ENCODE measurements at places on chromosomes 2 and 18.

- DNase-seq, result no peak
Measured at GRCh38 chr18:64165906-64166305, 17.0 kb upstream of the LINC00305 start.

GRCh38 chr18:35497027-35497369 is 762 bp downstream of the INO80C start:
- no peak for DNase-seq

- DNase-seq, result no peak
Measured at GRCh38 chr2:71067567-71068217, 756 bp upstream of the NAGK start.

DNA sequence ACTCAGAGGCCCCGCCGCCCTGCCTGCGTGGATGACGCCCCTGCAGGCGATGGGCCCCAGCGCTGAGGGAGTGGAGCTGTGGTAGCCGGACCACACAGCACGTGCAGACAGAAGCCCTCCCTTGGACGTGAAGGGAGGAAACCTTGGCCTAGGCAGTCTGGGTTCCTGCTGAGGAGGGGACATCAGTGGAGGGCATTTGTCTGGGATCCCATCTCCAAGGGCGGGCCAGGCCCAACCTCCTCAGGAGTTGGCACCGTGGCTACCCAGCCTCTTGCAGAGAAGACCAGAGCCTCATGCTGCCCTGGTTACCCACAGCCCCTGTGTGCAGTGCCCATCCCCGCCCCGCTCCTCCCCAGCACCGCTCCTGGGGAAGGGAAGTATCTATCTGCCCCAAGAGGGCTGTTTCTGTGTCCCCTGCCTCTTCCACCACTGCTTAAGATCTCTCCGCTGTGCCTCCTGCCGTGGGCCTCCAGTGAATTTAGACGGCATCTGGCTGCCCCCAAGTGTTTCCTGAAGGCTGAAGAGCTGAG is 241.8 kb downstream of the KLHL29 start:
- DNase-seq, result no peak

- DNase-seq, result no peak
Measured at GRCh38 chr2:43185146-43185545, 41.3 kb downstream of the ZFP36L2 start.

- no peak for DNase-seq
Measured at GRCh38 chr2:238231251-238231793, 8.5 kb downstream of the HES6 start.

DNA sequence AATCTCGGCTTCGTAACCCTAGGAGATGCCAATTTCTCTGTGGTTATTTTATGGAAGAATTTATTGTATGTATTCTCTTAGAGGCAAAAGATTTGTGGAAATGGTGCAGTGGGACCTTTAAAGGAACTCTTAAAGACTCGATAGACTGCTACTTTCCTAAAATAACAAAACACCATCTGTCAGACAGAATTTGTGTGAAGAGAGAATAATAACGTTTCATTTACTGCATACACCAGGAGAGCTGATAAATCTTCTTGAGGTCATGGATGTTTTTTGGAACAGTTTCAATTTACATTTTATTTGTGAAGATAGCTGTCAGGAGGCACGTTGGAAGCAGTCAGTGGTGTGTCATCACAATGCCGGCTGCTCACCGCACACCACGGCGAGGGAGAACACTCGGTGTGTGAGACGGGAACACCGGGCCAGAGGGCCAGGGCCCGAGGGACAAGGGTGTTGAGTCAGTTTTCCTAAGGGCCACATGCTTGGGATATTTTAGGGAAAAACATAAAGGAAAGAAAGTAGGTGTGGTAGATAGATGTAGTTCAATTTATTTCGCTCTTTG is 1681.0 kb upstream of the DDX18 start:
- DNase-seq, result no peak

- no peak for DNase-seq
Measured at GRCh38 chr2:199414465-199414864, 43.3 kb downstream of the SATB2 start.

- no peak for DNase-seq
Measured at GRCh38 chr18:79986726-79987125, 1.6 kb downstream of the TXNL4A start.

GRCh38 chr2:68632021-68632420 is 11.4 kb upstream of the PROKR1 start:
- no peak for DNase-seq

GRCh38 chr2:152049541-152049940 is 49.3 kb downstream of the CACNB4 start:
- no peak for DNase-seq

DNA sequence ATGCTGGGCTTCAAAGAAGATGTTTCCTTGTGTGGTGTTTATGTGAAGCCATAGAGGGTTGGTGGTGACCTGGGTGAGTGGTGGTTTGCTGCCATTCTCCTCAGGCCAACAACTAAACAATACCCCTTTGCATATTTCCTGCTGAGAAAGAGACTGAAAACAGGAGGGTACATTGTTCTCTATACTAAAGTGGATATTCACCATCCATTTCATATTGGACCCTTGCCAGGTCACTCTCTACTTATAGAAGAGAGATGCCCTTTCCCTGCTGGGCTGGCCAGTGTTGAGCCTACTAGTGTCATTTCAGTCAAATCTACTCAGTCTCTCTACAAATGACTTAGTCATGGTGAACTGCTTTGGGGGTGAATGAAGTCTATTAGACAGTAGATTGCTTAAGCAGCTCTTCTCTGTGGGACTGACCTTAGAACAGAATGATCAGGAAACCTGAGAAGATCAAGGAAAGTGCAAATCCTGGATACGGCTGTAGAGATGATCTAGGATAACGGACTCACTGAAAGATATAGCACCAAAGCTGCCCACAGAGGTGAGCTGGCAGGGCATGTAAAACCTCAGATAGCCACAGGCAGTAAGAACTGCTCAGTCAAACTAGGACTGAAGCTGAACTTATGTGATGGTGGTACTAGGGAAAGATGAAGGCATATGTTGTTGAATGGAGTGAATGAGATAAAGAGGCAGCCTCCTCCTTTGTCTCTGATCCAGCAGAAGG is 154.9 kb downstream of the MYO3B start:
- no peak for DNase-seq

DNA sequence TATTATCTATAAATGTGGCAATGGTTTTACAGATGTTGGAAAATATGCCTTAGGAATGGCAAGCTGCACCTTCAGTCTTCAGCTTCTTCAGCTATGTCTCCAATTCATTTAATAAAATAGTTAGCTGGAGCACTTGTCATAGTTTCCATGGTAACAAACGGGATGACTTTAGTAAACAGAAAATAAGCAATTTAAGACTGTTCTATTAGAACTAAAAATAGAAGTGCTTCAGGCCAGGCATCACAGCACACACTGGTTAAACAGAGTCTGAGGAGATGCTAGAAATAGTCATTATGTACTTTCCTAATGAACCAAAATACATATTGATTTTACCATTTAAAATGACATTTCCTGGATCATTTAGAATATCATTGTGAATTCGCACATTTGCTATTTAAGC is 195.0 kb downstream of the GCA start:
- DNase-seq, result no peak

- no peak for DNase-seq
Measured at GRCh38 chr2:240460253-240460711, 24.8 kb downstream of the GPC1 start.

GRCh38 chr2:12773586-12774394 is 57.1 kb downstream of the TRIB2 start:
- DNase-seq, result no peak

DNA sequence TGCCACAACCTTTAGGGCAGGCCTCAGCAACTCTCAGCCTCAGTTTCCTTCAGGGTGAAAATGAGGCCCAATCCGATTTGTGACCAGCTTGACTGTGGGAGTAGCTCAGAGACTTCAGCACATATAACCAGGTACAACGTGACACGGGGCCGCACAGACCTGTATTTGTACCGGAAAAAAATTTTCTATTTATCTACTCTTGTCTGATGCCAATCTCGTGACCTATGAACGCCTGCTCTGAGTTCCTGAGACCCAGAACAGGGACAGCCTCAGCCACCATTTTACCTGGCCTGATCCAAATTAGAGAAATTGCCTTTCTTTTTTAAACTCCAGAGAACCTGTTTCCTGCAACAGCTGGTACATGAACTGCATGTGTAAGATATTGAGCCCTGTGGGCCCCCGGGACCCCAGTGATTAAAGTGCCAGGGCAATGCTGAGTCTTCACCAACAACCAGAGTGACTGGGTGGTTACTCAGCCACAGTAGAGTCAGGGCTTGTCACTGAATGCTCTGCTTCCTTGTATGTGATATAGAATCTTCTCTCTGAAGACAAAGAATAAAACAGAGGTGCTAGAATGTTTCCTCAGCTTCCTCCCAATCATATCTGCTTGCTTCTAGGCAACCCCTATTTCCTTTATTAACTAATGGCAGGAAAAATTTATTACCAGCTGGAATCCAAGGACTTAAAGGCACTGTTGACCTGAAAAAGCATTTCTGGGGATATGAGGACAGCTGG is 47.8 kb upstream of the FZD7 start:
- DNase-seq, result no peak

DNA sequence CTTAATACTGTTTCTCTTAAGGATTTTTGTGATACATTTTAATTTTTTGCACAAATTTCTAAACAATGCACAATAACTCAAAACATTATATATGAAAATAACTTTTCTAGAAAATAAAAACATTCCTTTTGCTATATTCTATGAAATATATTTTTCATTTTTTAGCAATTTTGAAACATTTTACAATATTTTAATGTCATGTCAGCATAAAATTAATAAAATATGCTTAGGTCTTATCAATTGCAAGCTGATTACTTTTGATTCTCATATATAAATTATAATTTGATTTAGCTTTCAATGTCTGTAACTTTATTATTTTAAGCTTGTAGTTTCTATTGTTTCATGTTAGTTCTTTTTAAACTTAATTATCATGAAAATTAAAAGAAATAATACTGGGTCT is 898.7 kb downstream of the TMEM182 start:
- no peak for DNase-seq

DNA sequence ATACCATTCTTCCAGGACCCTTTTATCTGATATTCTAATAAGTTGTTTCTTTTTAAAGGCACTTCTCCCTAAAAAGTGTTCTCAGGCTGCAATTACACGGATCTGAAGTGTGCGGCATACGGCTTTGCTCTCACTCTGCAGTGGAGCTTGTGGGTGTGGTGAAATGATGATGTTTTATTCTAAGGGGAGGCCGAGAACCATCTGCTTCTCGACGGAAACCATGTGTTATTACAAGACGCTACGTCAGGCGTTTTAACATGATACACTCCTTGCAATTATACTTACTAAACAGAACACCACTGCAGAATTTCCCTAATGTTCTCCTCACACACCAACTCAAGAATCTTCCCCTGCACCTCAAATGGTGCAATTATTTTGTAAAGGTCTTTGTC is 34.9 kb upstream of the CTDP1 start:
- no peak for DNase-seq

DNA sequence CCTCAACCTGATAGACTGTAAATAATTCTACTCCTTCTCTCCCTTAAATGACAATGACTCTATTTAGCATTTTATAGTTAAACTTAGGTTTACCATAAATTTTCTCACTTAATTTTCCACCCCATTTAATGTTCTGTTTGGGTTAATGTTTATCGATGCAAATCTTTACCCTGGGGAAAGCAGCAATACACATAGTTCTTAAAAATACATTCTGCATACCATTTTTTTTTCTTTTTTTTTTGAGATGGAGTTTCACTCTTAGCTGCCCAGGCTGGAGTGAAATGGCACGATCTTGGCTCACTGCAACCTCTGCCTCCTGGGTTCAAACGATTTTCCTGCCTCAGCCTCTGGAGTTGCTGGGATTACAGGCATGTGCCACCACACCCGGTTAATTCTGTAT is 14.0 kb downstream of the STAM2 start:
- DNase-seq, result no peak

GRCh38 chr2:22855081-22855480 is 529.9 kb upstream of the KLHL29 start:
- no peak for DNase-seq

GRCh38 chr2:138228101-138228500 is 263.8 kb downstream of the HNMT start:
- no peak for DNase-seq

GRCh38 chr2:212814941-212815340 is 276.3 kb upstream of the ERBB4 start:
- no peak for DNase-seq

- DNase-seq, result no peak
Measured at GRCh38 chr2:17620280-17620679, 79.8 kb downstream of the VSNL1 start.

DNA sequence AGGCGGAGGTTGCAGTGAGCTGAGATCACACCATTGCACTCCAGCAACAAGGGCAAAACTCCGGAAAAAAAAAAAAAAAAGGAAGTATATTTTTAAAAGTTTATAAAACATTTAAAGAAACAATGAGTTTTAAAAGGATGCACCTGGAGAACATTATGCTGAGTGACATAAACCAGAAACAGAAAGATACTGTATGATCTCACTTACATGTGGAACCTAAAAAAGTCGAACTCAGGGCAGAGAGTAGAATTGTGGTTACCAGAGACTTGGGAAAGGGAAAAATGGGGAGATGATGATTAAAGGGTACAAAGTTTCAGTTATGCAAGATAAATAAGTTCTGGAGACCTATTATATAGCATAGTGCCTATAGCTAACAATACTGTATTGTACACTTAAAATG is 52.8 kb upstream of the RTN4 start:
- DNase-seq, result no peak

DNA sequence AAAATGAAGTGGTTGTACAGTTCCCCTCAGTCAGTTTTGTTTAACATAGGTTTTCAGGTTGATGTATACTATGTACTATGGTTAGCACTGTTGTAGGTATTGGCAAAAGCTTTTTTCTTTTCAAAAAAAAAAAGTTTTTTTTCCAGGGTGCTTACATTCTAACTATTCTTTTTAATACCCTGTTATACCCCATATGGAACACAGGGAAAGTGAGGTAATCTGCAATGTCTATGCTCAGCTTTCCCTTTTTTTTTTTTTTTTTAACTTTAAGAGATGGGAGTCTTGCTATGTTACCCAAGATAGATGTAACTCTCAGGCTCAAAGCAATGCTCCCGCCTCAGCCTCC is 590 bp upstream of the CCDC138 start:
- no peak for DNase-seq

GRCh38 chr2:156476850-156477206 is 40.6 kb downstream of the GPD2 start:
- DNase-seq, result peak; percentile 12

GRCh38 chr2:191115391-191115790 is 35.4 kb downstream of the STAT4 start:
- DNase-seq, result no peak

DNA sequence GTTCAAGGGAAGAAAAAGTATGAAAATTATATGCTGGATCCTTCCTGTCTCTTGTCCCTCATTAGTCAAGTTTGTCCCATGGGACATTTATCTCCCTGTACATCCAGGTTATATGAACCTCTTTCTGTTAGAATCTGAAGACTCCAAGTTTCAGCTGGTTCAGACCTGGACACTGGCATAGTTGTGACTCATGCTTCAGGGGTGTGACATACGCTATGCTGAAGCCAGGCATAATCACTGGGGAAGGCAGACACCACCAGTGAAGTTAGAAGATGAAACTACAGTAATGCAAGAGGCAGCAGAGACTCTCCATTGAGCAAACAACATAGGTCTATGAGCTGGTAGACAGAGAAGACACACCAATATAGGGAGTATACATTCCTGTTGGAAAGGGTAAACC is 269.7 kb upstream of the SLC8A1 start:
- peak; percentile 8 for DNase-seq

GRCh38 chr2:230068016-230068650 is 591 bp downstream of the SLC16A14 start:
- DNase-seq, result peak; percentile 25

- DNase-seq, result no peak
Measured at GRCh38 chr2:85971366-85971765, 82.6 kb upstream of the ST3GAL5 start.

Measured in HTR-8/SVneo (cell line).